Suprapubic skin (tissue), 4 donors: ENCODE measurements at places on chromosomes 2 and 18. TPM values are rescaled to one million over a fixed set of nuclear protein-coding genes. Genes with fewer than 3 reads are reported as not detected.

Gene RIT2
- total RNA-seq, result not detected

Gene NXPH2
- total RNA-seq, result not detected

Gene SLC11A1
- 12.2 TPM for total RNA-seq

Gene C1GALT1C1L
- total RNA-seq, result 0.44 TPM

Gene KLHL30
- total RNA-seq, result 0.23 TPM

DNA sequence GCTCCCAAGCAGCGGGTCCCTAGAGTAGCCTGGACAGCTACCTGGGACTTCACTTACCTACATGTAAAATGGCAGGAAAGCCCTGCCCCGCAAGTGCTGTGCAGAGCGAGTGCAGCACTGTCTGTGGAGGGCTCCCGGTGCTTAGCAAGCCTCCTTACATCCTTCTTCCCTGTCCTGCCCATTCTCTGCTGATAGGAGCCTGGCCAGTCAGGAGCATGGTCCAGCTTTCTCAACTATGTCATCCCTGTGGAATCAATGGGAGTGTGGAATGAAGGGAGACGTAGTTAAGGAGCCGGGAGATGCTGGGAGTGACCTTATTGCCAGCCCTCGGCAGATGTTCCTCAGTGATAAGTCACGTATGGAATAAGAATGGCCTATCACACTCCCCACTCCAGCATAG is 661.9 kb upstream of the ID2 start:
- H3K4me1 ChIP-seq, result no peaks in the 10 kb centered on the region
- no peaks in the 10 kb centered on the region for H3K36me3 ChIP-seq
- no peak for DNase-seq
- no peak overlapping the region for H3K27ac ChIP-seq

GRCh38 chr2:40690036-40690435 is 238.1 kb upstream of the SLC8A1 start:
- DNase-seq, result no peak
- no peaks in the 10 kb centered on the region for H3K4me1 ChIP-seq
- H3K27ac ChIP-seq, result peak overlapping the region; percentile 3
- no peak overlapping the region for H3K4me3 ChIP-seq
- H3K27me3 ChIP-seq, result no peaks in the 10 kb centered on the region

- no peaks in the 10 kb centered on the region for H3K36me3 ChIP-seq
- no peak for DNase-seq
Observed at GRCh38 chr2:185347445-185347844, 391.2 kb upstream of the FSIP2 start.

GRCh38 chr2:128654408-128654807 is 335.7 kb upstream of the HS6ST1 start:
- H3K4me3 ChIP-seq, result no peak overlapping the region
- DNase-seq, result no peak
- H3K27me3 ChIP-seq, result no peaks in the 10 kb centered on the region

GRCh38 chr2:74502147-74502719 is 2.8 kb upstream of the LBX2 start:
- peak overlapping the region; percentile 81 for H3K27ac ChIP-seq
- H3K4me3 ChIP-seq, result peak overlapping the region; percentile 58
- no peak for DNase-seq
- H3K36me3 ChIP-seq, result peaks cover 16% of the 10 kb centered on the region
- peaks cover 59% of the 10 kb centered on the region for H3K27me3 ChIP-seq

DNA sequence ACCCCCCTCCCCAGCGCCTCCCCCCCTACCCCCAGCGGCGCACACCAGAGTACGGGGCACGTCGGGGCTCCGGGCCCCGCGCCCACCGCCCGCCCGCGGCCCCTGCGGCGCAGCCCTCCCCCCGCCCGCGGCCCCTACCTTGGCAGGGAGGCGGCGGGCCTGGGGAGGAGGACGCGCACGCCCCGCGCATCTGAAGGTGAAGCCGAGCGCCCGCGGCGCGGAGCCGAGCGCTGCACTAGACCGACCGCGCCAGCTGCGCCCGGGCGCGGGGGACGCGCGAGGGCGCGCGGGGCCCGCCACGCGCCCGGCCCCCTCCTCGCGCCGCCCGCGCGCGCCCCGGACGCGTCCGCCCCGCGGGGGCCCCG is at the start of gene ZNF516:
ZNF516 (minus strand) TSS at position 237 of the 365 bp plus-strand sequence. CDS start 52,188 bp downstream, outside the sequence.
- no peaks in the 10 kb centered on the region for H3K36me3 ChIP-seq
- H3K27me3 ChIP-seq, result no peaks in the 10 kb centered on the region
- DNase-seq, result no peak
- peak within 1 kb of the TSS; percentile 84 for H3K4me3 ChIP-seq

GRCh38 chr2:127404466-127405254 is 13.6 kb upstream of the PROC start:
- no peak overlapping the region for H3K27ac ChIP-seq
- peaks cover 57% of the 10 kb centered on the region for H3K4me1 ChIP-seq
- H3K36me3 ChIP-seq, result no peaks in the 10 kb centered on the region
- DNase-seq, result no peak
- no peaks in the 10 kb centered on the region for H3K27me3 ChIP-seq

- H3K4me1 ChIP-seq, result no peaks in the 10 kb centered on the region
- no peaks in the 10 kb centered on the region for H3K36me3 ChIP-seq
- H3K4me3 ChIP-seq, result no peak overlapping the region
- H3K27me3 ChIP-seq, result no peaks in the 10 kb centered on the region
- H3K27ac ChIP-seq, result no peak overlapping the region
Observed at GRCh38 chr18:41731884-41732283, 223.2 kb upstream of the PIK3C3 start.

DNA sequence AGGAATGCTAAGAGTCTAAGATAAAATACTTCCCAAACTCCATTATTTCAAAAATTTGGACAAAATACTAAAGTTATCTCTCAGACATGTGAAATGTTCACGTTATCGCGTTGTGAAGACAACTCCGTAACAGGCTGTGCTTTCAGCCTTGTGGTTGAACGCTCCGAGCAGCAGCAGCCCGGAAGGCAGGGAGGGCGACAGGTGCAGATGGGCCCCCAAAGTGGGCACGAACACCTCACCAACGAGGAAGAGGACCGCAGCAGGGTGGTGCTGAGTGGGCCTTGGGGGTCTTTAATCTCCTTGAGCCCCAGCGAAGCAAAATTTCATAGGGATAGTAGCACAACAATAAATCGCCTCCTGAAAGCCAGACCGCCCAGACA is 1.0 kb upstream of the FAM110C start:
- H3K36me3 ChIP-seq, result no peaks in the 10 kb centered on the region
- H3K27me3 ChIP-seq, result peaks cover 32% of the 10 kb centered on the region
- H3K4me3 ChIP-seq, result peak overlapping the region; percentile 72
- H3K27ac ChIP-seq, result peak overlapping the region; percentile 52
- peaks cover 36% of the 10 kb centered on the region for H3K4me1 ChIP-seq

- no peaks in the 10 kb centered on the region for H3K27me3 ChIP-seq
- no peak overlapping the region for H3K27ac ChIP-seq
- no peaks in the 10 kb centered on the region for H3K4me1 ChIP-seq
- DNase-seq, result no peak
- H3K36me3 ChIP-seq, result no peaks in the 10 kb centered on the region
Observed at GRCh38 chr18:29191263-29191662, 1014.3 kb upstream of the CDH2 start.

- DNase-seq, result no peak
- no peaks in the 10 kb centered on the region for H3K27me3 ChIP-seq
- H3K4me3 ChIP-seq, result no peak overlapping the region
- no peaks in the 10 kb centered on the region for H3K4me1 ChIP-seq
- H3K36me3 ChIP-seq, result no peaks in the 10 kb centered on the region
Observed at GRCh38 chr2:136005462-136006196, 20.2 kb upstream of the DARS1 start.

GRCh38 chr18:55123361-55123760 is 164.1 kb upstream of the CCDC68 start:
- H3K27ac ChIP-seq, result no peak overlapping the region
- H3K27me3 ChIP-seq, result no peaks in the 10 kb centered on the region
- no peak overlapping the region for H3K4me3 ChIP-seq
- H3K4me1 ChIP-seq, result no peaks in the 10 kb centered on the region

GRCh38 chr2:64108666-64109241 is 35.5 kb downstream of the PELI1 start:
- H3K27ac ChIP-seq, result no peak overlapping the region
- peaks cover 13% of the 10 kb centered on the region for H3K36me3 ChIP-seq
- no peak overlapping the region for H3K4me3 ChIP-seq

- H3K4me1 ChIP-seq, result no peaks in the 10 kb centered on the region
- no peaks in the 10 kb centered on the region for H3K36me3 ChIP-seq
- H3K27ac ChIP-seq, result no peak overlapping the region
- DNase-seq, result peak; percentile 64
- H3K27me3 ChIP-seq, result peaks cover 37% of the 10 kb centered on the region
- H3K4me3 ChIP-seq, result no peak overlapping the region
Observed at GRCh38 chr2:242022550-242023290, 153.2 kb downstream of the RTP5 start.

DNA sequence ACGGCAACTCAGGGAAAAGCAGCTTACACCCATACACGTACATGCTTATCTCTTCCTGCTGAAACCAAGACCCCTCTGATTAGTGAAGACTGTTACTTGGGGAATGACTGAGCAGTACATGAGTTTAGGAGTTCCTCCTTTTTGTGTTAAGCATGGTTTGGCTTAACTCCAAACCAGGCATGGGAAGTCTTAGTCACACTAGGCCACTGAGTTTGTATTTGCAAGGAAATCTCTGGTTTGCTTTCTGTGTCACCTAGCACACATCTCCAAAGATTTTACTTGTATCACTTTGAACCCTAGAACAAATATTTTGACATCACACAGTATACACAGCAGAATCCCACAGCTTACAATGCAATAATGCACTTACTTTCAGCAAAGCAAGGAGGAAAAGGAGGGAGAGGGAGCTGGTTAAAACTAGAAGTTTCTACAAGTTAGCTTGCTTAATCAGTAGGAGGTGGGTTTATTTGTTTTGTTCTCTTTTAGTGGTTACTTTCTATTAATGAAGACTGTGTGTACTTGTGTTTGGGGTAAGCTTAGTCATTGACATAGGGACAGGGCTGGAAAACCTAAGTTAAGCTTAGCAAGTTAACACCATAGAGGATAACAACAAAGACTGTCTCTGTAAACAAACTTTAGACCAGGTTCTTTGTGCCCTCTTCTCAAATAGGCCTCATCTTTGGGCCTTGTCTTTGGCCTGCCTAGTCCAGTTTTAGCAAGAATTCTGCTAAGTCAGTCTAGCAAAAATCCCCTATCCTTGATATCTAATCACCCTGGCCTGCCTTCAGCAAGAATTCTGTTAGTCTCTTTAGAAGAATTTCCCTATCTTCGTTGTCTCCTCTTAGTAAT is 219.4 kb downstream of the MREG start:
- no peak overlapping the region for H3K4me3 ChIP-seq
- H3K27me3 ChIP-seq, result no peaks in the 10 kb centered on the region
- no peak for DNase-seq
- peaks cover 6% of the 10 kb centered on the region for H3K4me1 ChIP-seq
- no peak overlapping the region for H3K27ac ChIP-seq
